ENCODE measurements at places on chromosomes 1 and 21. TPM values are rescaled to one million over a fixed set of nuclear protein-coding genes. Genes with fewer than 3 reads are reported as not detected.

Gene MAN1A2
- total RNA-seq = 48.3 TPM

Gene NR5A2
- total RNA-seq = not detected

DNA sequence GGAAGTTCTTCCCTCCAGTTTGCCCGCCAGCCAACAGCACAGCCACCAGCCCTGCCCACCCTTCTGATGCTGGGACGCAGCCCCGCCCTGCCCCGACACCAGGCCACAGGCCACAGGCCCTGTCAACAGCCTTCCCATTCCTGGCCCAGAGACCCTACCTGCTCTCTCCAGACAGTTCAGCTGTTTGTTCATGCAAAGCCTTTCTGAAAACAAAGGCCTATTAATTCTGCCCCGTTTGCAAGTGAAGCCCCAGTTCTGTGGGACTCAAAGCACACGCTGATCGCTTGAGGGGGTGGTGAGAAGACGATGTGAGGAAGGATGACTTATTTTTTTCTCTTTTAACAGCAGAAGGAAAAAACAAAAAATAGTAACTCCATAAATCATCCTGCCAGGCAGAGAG is 55.4 kb upstream of the KIF26B start:
- H3K27me3 ChIP-seq = no peaks in the 10 kb centered on the region
- H3K36me3 ChIP-seq = no peaks in the 10 kb centered on the region
- H3K27ac ChIP-seq = no peak overlapping the region
- no peak for DNase-seq
- H3K4me3 ChIP-seq = no peak overlapping the region
- H3K4me1 ChIP-seq = peaks cover 17% of the 10 kb centered on the region

- no peak overlapping the region for H3K4me3 ChIP-seq
- no peak overlapping the region for H3K27ac ChIP-seq
- no peak for DNase-seq
- no peaks in the 10 kb centered on the region for H3K27me3 ChIP-seq
- H3K4me1 ChIP-seq = no peaks in the 10 kb centered on the region
These were observed 940.6 kb downstream of the TTLL7 start for GRCh38 chr1:83058327-83058726.

DNA sequence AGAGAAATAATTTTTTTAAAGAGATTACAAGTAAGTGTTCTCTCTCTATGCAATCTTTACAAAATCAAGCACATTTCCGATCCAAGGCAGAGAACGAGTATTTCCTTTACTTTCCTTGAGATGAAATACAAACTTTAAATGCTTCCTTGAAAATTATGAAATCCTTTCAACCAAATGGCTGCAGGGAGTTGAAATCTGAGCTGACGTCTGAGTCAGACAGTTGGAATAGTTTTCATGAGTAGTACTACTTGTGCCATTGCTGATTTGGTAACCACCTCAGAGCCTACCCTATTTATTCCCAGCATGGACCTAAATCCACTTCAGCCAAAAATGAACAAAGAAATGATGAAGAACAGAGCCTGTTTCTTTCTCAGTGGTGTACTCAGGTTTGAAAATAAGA is 183.6 kb downstream of the GIPC2 start:
- no peak for DNase-seq
- no peaks in the 10 kb centered on the region for H3K36me3 ChIP-seq
- H3K27me3 ChIP-seq = peaks cover 17% of the 10 kb centered on the region
- peaks cover 12% of the 10 kb centered on the region for H3K4me1 ChIP-seq

GRCh38 chr21:15406791-15407190 is 323.0 kb upstream of the USP25 start:
- H3K27me3 ChIP-seq = no peaks in the 10 kb centered on the region
- no peak overlapping the region for H3K27ac ChIP-seq
- no peak for DNase-seq
- H3K4me1 ChIP-seq = no peaks in the 10 kb centered on the region
- H3K36me3 ChIP-seq = no peaks in the 10 kb centered on the region
- H3K4me3 ChIP-seq = no peak overlapping the region
